ENCODE measurements at places on chromosomes 7 and 10.
A peak's percentile ranks its signal among the peaks of the same experiment; 100 is the strongest.

DNA sequence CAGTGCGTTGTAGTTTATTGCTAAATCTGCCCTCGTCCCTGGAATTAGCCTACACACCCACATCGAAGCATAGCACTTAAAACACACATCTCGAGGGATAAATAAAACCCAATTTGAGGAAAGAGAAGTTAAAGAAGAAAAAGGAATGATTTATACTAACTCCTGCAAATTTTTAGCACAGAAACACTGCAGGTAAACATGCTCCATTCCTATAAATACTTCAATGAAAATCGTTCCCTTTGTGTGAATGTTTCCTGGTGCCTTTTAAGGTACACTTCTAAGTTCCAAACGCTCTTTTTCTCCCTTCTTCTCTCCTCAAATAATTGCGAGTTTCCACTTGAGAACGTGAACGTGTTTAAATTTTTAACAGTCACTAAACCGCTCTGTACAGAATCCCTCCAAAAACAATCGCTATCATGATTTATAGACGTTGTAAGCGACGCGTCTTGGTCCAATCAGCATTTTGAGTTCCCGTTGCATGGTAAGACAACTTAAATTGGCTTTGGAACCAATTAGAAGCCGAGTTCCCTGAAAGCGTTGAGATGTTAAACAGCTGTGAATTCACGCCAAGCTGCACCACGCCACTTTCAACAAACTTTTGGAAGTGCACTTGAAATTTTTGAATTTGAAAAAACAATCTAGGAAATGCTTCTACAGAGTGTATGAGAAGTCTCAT is 12.5 kb upstream of the EBLN1 start:
- H3K27me3 ChIP-seq: peaks cover 5% of the 10 kb centered on the region
- peaks cover 8% of the 10 kb centered on the region for H3K4me1 ChIP-seq
- peak; percentile 16 for DNase-seq
- H3K36me3 ChIP-seq: no peaks in the 10 kb centered on the region

DNA sequence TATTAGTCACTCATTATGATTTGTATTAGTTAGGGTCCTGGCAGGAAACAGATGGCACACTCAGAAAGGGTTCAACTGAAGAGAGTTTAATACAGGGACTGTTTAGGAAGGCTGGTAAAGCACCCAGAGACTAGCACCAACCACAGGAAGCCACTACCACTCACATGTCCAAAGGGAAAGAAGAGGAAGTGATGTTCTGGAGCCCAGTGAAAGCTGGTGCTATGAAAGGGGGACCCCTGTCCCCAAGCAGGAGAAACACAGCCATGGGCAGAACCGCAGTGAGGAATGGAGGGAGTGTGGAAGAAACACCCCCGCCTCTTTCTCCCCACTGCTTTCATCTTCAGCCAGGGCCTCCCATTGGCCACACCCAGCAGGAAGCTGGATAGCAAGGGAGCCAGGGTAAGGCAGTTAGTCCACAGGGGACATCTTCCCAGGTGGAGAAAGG is 3.2 kb upstream of the VSIR start:
- H3K36me3 ChIP-seq: no peaks in the 10 kb centered on the region
- peaks cover 29% of the 10 kb centered on the region for H3K4me1 ChIP-seq

GRCh38 chr10:91758303-91759146 is 39.7 kb upstream of the TNKS2 start:
- no peak overlapping the region for H3K27ac ChIP-seq
- H3K27me3 ChIP-seq: peaks cover 14% of the 10 kb centered on the region
- no peak overlapping the region for H3K4me3 ChIP-seq
- H3K4me1 ChIP-seq: peaks cover 18% of the 10 kb centered on the region
- H3K36me3 ChIP-seq: no peaks in the 10 kb centered on the region

DNA sequence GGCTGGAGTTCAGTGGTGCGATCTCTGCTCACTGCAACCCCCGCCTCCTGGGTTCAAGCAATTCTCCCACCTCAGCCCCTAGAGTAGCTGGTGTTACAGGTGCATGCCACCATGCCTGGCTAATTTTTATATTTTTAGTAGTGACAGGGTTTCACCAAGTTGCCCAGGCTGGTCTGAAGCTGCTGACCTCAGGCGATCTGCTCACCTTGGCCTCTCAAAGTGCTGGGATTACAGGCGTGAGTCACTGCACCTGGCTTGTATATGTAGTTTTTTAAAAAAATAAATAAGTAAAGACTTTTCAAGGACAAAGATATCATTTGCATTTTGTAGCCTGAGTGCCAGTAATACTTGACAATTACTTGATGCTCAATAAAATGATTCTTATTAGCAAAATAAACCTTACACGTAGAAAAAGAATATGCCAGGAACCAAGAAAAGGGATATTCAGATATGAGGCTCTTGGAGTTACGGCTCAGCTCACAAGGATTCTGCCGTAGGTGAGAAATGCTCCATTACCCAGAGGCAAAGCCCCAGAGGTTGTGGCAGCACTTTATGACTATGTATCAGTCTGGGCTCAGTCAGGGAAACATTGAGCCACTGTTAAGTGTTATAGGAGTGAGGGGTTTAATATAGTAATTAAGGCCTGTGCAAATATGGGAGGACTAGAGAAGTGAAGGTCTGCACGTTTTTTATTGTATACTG is 98.5 kb downstream of the TPST1 start:
- H3K27ac ChIP-seq: no peak overlapping the region
- peaks cover 40% of the 10 kb centered on the region for H3K4me1 ChIP-seq
- no peaks in the 10 kb centered on the region for H3K27me3 ChIP-seq
- no peak for DNase-seq
- no peak overlapping the region for H3K4me3 ChIP-seq

DNA sequence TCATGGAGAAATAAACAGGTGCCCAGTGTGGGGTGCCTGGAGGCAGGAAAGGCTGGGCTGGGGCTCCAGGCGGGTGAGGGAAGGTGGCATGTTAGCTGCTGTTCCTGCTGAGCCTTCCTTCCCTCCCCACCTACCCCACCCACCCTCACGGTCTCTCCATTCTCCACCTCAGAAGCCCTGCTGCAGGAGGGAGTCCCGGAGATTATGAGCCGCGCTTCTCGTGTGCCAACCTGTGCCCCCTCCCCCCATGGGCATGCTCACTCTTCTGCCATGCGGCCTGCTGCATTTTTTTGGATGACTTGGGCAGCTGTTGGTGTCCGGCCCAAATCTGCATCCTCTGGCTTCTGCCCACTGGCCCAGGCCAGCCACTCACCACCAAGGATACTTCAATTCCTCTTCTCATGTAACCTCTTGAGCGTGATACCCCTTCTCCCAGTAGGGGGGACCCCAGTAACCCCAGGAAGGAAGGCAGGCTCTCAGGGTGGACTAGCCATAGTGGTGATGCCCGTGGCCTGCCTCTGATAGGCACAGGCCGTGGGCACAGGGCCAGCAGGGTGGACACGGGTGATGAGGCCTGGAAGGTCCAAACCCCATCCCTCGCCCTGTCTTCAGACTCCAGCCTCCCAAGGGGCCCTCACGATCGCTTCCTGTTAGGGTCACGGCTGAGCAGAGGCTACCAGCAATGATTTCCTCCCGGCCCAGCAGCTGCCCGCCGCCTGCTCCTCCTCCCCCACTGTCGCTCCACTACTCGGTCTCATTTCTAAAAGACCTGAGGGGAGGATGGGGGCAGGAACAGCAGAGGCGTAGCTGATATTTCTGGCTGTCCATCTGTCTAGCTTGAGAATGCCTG is 27.8 kb downstream of the UNC5B start:
- no peak overlapping the region for H3K4me3 ChIP-seq
- no peak for DNase-seq
- H3K27me3 ChIP-seq: no peaks in the 10 kb centered on the region
- peak overlapping the region; percentile 77 for H3K27ac ChIP-seq
- H3K4me1 ChIP-seq: peaks cover 78% of the 10 kb centered on the region

GRCh38 chr7:87151729-87152111 is 533 bp upstream of the DMTF1 start:
- peak overlapping the region; percentile 98 for H3K27ac ChIP-seq
- peak overlapping the region; percentile 97 for H3K4me3 ChIP-seq
- DNase-seq: no peak
- H3K27me3 ChIP-seq: 0 out of 2 replicates have a peak, but pooled peaks cover 2% of the 10 kb centered on the region
- H3K4me1 ChIP-seq: peaks cover 41% of the 10 kb centered on the region

- H3K27ac ChIP-seq: no peak overlapping the region
- peaks cover 11% of the 10 kb centered on the region for H3K27me3 ChIP-seq
- peaks cover 8% of the 10 kb centered on the region for H3K4me1 ChIP-seq
- no peak overlapping the region for H3K4me3 ChIP-seq
These were observed 30.2 kb upstream of the GIMAP8 start for GRCh38 chr7:150420242-150420641.

DNA sequence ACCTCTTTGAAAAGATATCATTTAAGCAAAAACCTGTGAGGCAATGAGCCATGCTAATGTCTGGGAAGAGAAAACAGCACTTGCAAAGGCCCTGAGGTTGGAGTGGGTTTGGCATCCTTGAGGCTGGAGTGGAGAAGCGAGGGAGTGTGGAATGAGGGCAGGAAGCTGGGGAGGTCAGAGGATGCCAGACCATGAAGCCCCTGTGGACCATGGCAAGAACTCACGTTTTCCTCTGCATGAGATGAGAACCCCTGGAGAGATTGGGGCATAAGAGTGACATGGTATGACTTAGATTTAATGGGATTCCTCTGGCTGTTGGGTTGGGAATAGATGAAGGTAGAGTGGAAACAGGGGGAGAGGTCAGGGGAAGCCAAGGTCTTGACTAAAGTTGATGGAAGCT is 49.4 kb downstream of the GPR26 start:
- no peaks in the 10 kb centered on the region for H3K36me3 ChIP-seq
- no peak overlapping the region for H3K27ac ChIP-seq
- no peak overlapping the region for H3K4me3 ChIP-seq

GRCh38 chr10:5466451-5467206 is 32.7 kb downstream of the CALML5 start:
- H3K27me3 ChIP-seq: peaks cover 5% of the 10 kb centered on the region
- H3K27ac ChIP-seq: peak overlapping the region; percentile 82
- peaks cover 57% of the 10 kb centered on the region for H3K4me1 ChIP-seq
- H3K36me3 ChIP-seq: peaks cover 9% of the 10 kb centered on the region
- H3K4me3 ChIP-seq: peak overlapping the region; percentile 68

DNA sequence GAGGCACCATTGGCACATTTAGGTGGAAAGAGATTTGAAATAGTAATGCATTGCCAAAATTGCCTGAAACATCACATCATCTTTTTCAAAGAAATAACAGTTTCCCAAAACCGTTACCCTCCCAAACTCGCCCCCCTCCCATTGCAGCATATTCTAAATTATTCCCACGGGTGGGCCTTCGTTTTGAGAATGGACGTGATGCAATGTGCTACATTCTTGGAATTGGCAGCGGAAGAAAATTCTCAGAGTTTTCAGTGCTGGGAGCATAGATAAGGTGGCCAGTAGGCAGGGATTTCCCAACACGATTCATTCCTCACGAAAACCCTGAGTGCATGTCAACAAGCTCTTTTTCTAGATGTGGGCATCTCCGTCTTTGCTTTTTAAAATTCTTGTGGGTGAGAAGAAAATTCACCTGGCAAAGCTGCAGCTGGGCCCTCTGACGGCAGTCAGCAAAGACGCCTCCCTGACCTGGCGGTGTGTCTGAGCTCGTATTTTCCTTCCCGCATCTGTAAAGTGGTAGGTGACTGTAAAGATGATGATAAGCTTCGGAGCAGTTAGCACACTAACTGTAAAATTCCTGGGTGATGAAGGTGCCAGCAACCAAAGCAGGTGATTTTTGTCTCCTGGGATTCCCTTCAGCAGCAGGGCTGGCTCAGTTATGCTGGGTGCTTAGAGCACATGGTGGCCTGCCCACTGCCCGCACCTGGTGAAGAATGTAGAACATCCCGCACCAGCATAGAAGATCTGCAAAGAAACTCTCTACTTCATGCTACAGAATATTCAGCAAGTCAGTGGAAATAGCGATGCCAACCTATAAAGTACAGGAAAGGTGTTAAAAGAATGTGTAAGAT is 141.9 kb upstream of the KLF6 start:
- DNase-seq: no peak
- H3K36me3 ChIP-seq: peaks cover 5% of the 10 kb centered on the region
- peaks cover 6% of the 10 kb centered on the region for H3K27me3 ChIP-seq

- H3K4me1 ChIP-seq: peaks cover 90% of the 10 kb centered on the region
- peaks cover 2% of the 10 kb centered on the region for H3K27me3 ChIP-seq
- peaks cover 11% of the 10 kb centered on the region for H3K36me3 ChIP-seq
- no peak overlapping the region for H3K27ac ChIP-seq
- H3K4me3 ChIP-seq: no peak overlapping the region
These were observed 39.3 kb downstream of the SMURF1 start for GRCh38 chr7:99104631-99105030.

DNA sequence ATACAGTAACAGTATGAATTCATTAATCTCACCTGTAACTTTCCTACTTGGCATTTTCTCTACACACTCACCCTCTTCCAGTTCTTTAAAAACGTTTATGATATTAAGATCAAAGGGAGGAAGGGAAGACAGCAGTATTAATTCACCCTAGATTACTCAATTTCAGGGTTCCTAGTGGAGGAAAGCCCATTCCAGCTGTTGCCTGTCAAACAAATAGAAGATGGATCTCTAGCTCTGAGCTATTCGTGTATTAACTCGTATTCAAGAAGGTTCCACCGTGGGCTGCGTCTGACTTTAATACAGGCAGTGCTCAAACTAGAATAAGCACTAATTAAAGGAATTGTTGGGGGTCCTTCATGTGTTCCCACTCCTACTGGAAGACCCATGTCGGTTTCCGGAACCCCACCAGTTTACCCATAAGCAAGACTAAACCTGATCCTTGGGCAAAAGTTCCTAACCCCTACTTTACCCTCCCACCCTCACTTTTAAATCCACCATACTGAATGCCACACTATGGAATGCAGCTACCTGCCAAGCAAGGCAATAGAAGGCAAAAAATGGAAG is 2.1 kb downstream of the NANOS1 start:
- peaks cover 8% of the 10 kb centered on the region for H3K27me3 ChIP-seq
- H3K27ac ChIP-seq: no peak overlapping the region
- peaks cover 16% of the 10 kb centered on the region for H3K4me1 ChIP-seq
- 0 out of 2 replicates have a peak overlapping the region, but pooled peaks have one; percentile 16 for H3K4me3 ChIP-seq
- H3K36me3 ChIP-seq: peaks cover 21% of the 10 kb centered on the region
- DNase-seq: no peak

DNA sequence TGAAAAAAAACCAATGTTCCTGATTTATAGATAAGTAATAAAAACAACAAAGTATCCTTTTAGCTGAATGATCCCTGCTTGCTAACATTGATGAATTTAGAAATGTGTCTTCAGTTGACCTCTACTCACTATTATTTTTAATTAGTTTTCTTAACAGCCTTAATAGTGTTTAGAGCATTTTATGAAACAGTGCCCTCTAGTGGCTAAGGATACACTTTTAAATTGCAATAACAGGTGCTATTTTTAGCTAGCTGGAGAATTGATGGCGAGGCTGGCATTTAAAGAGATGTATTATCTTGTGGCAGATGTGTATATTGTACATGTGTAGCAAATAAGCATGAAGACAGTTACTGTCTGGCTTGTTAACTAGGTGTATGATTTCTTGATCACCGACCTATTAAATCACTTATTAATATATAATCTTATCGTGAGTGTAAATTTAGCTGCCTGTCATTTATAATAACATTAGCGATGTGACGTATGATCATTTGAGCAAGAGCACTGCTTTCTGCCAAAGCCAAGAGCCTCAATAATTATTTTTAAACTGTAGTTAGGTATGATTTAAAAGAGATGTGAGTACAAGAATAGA is 451.9 kb downstream of the DPP6 start:
- peak; percentile 31 for DNase-seq
- no peak overlapping the region for H3K27ac ChIP-seq
- no peaks in the 10 kb centered on the region for H3K4me1 ChIP-seq
- H3K36me3 ChIP-seq: no peaks in the 10 kb centered on the region

GRCh38 chr10:48572414-48572813 is 32.5 kb downstream of the ARHGAP22 start:
- H3K36me3 ChIP-seq: peaks cover 75% of the 10 kb centered on the region
- peaks cover 5% of the 10 kb centered on the region for H3K27me3 ChIP-seq
- peak overlapping the region; percentile 74 for H3K27ac ChIP-seq
- H3K4me3 ChIP-seq: no peak overlapping the region
